ENCODE measurements at places on chromosomes 6 and 20.

DNA sequence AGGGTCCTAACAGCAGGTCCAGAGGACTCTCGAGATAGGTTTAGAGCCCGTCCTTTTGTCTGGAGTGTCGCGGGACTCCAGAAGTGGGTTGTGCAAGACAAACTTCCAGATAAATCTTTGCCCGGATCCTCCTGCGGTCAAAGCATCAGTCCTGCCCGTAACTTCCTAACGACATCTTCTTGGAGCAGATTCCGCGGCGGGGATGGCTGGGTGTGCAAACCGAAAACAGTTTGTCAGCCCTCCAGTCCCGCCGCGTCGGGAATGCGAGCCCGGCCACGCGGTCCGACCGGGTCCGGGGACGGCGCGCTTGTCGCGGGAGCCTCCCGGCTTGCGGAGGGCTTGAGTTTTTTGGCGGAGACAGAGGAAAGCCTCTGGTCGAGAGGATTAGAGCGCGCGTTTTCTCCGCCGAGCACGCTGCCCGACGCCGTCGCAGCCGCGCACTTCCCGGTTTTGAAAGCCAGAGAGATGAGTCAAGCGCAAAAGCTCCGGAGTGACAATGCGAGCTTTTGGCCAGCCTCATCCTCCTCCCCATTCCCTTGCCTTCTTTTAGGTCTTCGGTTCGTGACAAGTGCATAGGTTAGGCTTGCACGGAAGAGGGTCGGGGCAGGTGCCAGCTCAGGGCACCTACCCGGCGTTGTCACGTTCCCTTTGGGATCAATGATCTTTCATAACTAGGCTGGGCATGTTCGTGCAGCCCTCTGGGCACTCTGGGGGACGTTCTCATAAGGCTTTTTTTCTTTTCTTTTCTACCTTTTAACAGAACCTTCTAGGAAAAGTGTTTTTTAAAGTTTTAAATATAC lies 91.3 kb upstream of the PRDM1 start:
- peak; percentile 56 for DNase-seq

DNA sequence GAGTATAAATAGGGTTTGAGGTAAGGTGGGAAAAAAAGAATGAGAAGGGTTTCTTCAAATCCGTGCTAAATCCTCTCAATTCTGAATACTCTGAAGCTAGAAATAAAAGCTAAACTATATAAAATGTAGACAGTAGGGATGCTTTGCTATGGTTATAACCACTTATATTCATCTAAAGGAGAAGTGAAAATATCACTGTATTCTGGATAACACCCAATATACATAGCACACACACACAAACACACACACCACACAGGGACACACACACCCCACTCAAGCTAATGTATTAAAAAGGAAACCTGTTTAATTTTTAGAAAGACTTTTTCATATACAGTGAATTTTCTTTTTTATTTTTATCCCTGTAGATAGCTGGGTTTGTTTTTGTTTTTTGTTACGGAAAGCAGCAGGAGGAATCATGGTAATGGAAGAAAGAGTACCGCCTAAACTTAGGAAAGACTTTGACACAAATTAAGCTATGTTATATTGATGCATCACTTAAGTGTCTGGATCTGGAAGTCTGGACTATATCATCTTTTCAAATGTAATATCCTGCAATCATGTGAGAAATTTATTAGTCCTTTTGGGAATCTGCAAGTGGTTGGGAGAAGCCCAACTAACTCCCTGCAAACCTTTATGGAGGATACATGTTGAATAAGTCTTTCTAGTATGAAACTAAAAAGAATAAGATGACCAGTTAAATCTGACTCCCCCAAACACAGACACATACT lies 68.4 kb upstream of the FABP7 start:
- no peak for DNase-seq

DNA sequence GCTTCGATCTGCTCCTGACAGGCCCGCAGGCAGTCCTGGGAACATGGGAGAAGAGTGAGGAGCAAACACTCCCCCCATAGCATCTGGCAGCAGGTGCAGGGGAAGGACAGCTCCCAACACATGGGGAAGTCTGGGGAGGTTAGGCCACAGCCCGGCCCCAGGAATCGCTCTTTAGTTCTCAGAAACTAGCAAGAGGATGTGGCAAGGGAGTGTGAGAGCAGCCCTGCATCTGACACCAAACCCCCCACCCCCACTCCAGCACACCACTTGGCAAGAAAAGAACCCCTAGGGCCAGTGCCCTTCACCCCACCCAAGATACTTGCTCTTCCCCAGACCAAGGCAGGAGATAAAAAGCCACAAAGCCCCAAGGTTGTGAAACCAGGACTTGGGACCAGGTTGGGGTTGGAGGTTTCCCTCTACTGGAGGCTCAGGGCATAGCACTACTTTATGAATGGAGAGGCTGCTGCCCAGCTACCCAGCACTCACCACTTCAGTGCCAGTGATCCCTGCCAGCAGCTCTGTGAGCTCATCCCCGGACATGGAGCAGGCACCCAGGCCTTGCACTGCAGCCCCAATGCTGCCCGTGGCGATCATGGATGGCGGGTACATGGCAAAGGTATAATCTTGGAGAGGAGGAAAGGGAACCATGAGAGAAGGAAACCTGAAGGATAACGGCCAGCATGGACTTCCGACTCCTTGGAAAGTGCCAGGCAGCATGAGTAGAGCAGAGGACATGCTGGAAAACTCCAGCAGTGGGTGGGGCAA lies 5.4 kb downstream of the CCND3 start:
- peak; percentile 76 for DNase-seq

GRCh38 chr6:113734982-113735381 lies 122.2 kb upstream of the MARCKS start:
- no peak for DNase-seq

GRCh38 chr6:136146130-136146529 lies 104.0 kb downstream of the MTFR2 start:
- DNase-seq = no peak

- DNase-seq = no peak
Observed at GRCh38 chr6:101668496-101669030, 275.1 kb downstream of the GRIK2 start.

- DNase-seq = peak; percentile 95
Observed at GRCh38 chr6:15962449-15962764, 166.5 kb upstream of the MYLIP start.
